ENCODE measurements at places on chromosomes 4 and X.

GRCh38 chrX:152907084-152907651, 9.3 kb downstream of the ZNF185 start:
- peak; percentile 63 for DNase-seq

DNA sequence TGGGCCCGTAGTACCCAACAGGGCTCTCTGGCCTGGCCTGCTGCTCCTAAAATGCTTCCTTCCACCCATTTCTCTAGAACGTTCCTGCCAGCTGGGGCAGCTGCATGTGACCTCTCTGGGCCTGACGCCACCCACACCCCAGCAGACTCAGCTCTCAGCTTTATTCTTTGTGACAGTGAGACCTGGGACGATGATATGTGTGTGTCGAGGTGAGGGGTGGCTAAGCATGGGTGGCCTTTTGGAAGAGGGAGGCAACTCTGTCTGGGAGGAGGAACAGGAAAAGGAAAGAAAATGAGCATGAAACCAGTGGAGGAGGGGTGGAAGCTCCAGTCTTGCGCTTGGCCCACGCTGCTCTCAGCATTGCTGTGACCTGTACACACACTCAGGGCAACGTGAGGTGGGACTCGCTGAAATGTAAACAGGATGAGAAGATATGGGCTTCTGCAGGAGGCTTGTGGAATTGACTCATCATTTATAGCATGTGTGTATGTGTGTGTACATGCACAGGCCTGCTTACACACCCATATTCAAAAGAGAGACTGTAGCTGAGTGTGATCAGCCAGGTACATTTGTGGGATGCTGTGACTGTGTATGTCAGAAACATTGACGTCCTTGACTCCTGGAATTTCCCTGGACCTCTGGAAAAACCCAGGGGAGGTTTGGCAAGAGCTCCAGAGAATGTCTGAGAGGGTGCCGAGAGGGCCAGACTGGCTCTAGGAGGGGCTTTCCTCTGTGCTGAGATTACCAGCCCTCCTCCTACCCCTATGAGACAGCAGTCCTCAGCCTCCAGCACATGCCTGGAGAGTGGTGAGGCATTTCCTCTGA, 137.9 kb downstream of the PJA1 start:
- DNase-seq: no peak

DNA sequence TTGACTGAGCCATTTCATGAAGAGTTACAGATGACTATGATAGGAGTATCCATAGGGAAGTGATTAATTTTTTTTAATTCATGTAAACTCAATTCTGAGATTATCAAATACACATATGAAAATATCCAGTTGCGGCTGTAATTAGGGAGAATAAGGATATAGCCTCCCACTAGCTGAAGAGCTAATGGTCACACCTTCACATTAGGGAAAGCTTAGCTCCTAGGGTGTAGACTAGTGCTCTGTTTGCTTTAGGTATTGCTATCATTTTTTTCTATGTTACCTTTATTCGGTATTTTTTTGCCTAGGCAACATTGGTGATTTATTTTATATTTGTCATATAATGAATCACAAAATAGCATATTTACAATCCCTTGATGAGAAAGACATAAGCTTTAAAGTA, 39.6 kb upstream of the EPGN start:
- DNase-seq: no peak

- DNase-seq: no peak
These were observed 19.2 kb downstream of the TMEM131L start for GRCh38 chr4:153485359-153485758.

DNA sequence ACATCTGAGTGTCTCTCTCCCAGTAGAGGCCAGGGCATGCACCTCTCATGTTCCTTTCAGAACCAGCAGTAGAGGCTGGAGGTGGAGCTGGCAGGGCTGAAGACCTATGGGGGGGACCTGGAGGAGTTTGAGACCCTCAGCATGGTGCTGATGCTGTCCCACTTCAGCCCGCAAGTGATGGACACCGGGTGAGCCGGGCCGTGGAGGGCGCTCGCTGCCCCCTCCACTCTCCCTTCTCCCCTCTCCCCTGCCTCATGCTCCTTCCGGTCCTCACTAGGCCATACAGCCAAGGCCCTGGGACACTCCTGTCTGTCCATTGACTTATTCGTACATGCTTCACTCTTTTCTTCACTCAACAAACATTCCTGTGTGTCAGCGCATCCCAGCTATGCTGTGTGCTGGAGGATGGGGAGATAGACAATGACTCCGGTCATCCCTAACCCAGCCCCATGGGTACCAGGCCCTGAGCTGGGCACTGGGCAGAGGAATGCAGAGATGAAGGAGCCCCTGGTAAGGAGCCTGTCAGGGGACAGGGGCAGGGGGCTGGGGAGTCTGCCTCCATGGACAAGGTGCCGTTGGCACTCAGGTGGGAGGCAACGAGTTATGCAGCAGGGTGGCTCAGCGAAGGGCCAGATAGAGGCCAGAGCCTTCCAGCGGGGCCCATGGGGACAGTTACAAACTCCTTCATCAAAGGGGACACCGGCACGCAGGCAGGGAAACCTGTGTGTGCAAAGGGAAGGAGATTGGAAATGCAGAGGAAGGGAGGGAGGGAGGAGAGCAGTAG, 28.4 kb upstream of the WFS1 start:
- DNase-seq: no peak

DNA sequence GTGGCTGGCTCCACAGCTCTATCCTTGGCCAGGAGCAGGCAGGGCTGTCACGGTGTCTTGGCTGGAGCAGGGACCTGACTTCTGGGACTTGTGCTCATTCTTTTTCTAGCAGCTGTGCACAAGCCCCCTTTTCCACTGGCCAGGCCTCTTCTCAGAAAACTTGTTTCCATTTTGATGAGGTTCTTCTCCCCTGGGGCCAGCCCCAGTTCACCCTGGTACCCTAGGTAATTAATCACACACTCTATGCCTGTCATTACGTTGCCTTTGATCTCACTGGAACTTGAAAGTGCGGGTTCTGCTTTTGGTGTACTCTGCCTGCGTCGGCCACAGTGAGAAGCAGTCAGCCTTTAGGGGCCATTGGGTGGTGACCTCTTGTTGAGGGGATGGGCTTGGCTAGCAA, 26.6 kb downstream of the DRD5 start:
- DNase-seq: no peak

DNA sequence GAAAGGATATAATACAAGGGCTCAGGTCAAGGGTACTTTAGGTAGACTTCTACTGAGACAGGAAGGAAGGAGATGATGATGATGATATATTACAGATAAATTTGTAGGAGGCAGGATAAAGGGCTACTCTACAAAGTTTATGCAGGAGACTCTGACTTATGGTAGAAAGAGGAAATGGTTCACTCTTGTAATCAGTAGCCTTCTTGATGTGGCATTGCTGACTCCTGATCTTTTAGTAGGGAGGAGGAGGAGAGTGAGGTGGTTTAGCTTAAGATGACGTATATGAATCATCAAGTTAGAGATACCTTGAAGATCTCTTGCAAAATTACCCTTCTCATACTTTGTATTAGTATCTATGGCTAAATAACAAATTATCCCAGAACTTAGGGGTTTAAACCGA, 4.7 kb downstream of the BLTP1 start:
- DNase-seq: no peak

- DNase-seq: no peak
These were observed at the start of gene EDNRA for GRCh38 chr4:147480891-147481576. EDNRA (plus strand) TSS chr4:147481097; CDS start chr4:147485682, 4,585 bp downstream.

DNA sequence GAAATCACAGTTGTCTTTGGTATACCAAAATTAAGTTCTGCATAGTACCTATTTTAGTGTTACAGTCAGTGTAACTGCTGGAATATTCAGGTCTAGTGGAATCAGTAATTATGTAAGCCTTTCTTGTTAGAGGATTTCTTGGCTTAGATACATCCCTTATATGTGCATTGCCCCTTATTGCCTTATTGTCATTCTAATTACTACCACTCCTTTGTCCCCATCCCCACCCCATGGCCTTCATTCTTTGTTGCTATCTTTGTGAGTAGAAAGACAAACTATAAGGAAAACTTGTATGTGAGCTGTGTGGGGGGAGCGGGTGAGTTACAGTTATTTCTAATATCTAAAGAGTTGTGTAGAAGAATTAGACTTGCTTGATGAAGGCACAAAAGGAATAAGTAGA, 36.9 kb upstream of the RPA4 start:
- no peak for DNase-seq

GRCh38 chr4:31417040-31417439, 696.9 kb downstream of the PCDH7 start:
- DNase-seq: peak; percentile 3

DNA sequence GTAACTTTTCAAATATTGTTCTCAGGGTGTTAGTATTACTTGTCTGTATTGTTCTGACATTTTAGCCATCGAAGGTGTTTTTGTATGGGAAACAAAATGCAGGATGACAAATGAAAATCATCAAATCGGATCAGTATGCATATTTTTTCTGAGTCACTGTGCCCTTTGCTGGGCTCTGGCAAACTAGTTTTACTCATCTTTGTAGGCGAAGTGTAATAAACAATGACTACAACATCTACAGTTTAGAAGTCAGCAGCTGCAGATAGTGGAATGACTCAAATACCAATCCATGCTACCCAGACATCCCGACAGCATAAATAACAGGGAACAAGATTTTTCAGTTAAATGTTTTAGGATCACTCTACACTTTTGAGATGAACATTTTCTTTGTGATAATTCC, 557.3 kb upstream of the TENM3 start:
- no peak for DNase-seq

DNA sequence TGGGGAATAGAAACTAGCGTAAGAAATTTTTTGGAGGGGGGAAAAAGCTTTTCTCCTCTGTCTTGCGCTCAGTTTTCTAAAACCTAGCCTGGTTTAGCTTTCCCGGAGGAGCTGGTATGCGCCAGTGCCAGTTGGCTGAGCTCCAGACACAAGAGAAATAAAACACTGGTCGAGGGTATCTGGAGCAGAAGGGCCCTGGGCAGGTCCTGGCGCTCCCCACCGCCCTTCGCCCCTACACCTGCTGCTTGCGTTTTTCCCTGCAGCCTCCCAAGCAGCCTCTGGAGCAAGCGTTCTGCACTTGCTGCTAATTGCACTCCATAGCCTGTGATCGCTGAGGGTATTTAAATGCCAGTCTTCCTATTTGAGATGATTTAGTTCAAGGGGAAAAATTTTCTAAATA, 816 bp downstream of the EREG start:
- DNase-seq: no peak

DNA sequence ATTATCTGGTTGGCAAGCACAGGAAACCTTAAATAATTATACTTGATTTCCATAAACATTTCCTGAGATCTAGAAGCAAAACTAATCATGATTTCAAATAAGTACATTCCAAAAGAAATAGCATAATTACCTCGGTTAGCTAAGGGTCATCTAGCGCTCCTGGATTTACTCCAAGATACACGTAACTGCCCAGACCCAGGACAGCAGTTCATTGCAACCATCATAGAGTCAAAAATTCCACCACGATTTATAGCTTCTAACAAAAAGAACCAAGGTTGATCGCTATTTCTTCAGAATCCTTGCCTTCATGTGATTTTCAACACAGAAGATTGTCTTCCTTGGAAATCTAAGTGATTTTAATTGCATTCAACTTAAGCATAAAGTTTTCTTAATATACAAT, 1235.5 kb upstream of the TENM3 start:
- no peak for DNase-seq
